ENCODE measurements at places on chromosomes 16 and 17.

- DNase-seq: no peak
These were observed 43.5 kb downstream of the MAP1LC3B start for GRCh38 chr16:87435372-87436224.

DNA sequence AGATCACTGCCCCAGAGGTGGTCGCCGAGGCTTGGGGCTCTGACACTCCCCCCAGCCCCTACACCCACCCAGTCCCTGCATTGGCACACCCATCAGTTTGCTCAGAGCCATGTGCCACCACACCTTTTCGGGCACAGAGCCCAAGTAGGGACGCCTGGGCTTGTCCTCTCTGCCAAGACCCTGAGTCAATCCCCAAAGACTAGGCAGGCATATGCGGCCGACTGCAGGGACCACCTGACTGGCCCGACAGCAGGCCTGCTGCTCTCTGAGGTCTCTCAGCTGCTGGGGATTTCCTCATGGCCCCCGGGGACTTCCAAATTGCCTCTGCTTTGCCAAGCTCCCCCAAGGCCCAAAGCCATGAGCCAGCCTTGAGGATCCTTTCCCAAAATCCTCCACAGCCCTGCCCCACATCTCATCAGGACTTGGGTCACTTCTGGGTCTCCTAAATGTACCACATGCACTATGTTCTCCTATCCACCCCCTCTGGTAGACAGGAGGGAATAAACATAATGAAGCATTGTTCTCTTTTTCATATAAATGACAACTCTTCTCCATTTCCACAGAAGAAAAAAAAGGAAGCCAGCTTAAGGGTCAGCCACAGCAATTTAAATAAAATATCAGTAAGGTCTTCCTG, 30.6 kb downstream of the MYO18A start:
- DNase-seq: no peak

GRCh38 chr17:15238057-15238456, 27.1 kb downstream of the PMP22 start:
- DNase-seq: no peak

DNA sequence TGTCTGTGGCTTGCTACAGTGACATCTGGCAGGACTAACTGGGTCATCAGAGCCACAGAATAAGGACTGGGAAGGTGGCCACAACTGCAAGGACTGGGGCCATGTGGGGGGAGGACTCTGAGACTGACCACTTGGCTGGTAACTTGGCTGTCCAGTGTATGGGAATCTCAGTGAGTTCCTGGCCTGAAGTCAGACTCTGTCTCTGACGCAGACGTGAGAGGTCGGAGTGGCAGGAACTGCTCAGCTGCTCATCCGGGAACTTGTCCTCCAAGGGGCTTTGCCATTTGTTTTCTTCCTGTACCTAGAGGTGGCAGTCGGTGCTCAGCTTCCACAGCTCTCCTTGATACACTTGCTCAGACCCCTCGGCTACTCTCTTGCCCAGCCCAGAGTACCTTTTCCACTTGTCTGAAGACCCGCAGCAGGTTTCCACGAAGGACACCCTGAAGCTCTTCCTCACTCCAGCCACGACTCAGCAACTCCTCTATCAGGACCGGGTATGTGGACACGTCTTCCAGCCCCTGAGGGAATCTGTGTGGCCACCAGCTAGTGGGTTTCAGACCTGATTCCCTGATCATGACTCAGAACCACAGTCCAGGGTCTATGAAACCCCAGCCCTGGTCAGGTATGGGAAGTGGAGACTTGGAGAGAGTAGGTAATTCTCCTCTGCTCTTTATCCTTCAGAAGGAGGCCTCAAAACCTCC, 7.3 kb upstream of the DPEP3 start:
- no peak for DNase-seq

- DNase-seq: no peak
These were observed 8.7 kb upstream of the ETV4 start for GRCh38 chr17:43554857-43555256.

- no peak for DNase-seq
These were observed 144.4 kb downstream of the PCTP start for GRCh38 chr17:55895112-55895759.

GRCh38 chr17:68600067-68600930, 868 bp downstream of the FAM20A start:
- no peak for DNase-seq

Measured in SHP77 treated with DMSO at 0.1 percent for 48 hours (cell line).